ENCODE measurements at places on chromosomes 11 and 22.
A peak's percentile ranks its signal among the peaks of the same experiment; 100 is the strongest.

GRCh38 chr11:33893711-33894397 is 2.0 kb upstream of the LMO2 start:
- peak; percentile 72 for DNase-seq

DNA sequence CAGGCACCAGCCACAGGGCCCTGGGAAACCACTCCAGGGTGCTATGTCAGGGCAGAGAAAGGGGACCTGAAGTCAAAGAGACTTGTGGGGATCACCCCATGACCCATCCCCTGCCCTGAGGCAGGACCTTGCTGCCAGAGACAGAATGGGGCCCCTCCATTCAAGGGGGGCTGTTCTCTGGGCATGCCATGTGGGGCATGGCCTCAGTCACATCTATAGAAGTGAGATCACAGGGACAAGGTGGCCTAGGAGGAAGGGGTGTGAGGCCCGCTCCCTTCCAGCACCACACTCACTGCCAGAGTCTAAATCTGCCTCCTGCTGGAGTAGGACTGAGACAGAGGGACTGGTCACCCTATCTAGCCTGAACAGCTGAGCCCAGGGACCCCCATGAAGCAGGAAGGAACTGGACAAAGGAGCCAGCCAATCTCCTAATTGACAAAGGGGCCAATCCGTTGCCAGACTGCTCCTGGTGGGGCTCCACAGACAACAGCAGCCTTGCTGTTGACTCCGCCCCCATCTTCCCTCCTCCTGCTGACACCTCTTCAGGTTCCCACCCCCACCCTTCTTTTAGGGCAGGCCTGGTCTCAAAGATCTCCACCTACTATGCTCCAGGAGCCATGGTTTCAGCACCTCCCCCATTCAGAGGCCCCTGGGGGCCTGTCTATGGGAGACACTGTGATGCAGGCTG is 26.0 kb downstream of the NEAT1 start:
- DNase-seq = no peak

GRCh38 chr22:27952779-27953178 is 33.7 kb upstream of the PITPNB start:
- no peak for DNase-seq

DNA sequence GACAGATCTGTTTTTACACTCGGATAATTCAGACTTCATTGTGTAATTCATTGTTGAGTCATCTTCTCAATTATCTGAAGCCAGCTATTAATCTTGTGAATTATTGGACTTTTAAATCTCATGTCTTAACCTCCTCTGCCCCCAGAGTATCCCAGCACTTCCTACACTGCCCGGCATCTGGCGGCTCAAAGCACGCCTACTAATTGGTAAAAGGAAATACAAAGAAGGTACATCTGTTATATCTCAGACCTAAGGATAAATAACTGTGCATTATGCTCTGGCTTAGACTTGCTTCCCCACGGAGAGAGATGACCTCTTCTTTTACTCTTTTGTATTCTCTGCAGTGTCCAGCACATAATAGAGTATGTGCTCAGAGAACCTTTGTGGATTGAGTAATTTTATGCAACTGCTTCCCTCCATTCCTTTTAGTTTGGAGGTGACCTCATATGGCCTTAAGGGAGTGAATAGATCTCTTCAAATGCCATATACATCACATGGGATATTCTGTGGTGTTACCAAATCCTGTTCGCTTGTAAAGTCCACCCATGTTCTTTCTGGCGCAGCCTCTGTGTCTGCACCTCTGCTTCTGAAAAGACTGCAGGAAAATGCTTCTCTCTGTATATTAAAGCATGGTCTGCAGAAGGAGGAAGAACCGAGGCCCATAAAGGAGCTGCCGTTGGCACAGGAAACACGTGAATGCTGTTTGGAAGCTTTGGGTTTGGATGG is 125.6 kb upstream of the SORL1-AS1 start:
- DNase-seq = no peak

DNA sequence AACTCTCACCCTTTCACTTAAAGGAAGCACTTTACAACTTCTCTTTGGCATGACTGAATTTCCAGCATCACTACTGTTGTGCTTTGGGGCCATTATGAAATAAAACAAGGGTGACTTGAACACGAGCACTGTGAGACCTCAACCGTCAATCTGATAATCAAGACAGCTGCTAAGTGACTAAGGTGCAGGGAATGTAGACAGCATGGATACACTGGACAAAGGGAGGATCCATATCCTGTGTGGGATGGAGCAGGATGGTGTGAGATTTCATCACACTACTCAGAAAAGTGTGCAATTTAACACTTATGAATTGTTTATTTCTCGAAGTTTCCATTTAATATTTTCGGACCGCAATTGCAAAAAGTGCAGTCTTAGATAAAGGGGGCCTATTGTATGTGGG is 16.1 kb upstream of the EXPH5 start:
- no peak for DNase-seq

DNA sequence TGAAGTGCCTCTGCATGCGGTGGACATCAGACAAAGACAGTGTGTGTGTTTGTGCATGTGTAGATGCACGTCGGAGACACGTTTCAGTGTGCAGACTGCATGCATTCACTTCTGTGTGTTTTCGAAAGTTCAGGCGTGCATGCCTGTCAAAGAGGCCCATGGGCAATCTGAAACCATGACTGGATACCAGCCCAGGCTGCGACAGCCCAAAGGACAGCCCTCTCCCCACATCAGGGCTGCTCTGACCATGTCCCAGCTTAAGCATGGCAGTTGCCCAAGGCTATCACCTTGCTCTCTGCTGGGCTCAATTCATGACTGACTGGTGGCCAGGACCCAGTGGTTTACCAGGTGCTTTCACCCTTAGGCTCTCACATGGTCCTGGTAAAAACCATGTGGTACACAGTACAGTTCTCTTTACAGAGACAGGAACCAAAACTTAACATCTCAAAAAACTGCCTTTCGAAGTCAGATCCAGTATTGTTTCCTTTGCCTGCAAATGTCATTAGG is 423.7 kb upstream of the CADM1 start:
- no peak for DNase-seq

GRCh38 chr11:72443016-72443415 is 8.7 kb upstream of the CLPB start:
- no peak for DNase-seq

- no peak for DNase-seq
These were observed 262.9 kb upstream of the DDI1 start for GRCh38 chr11:103773537-103773936.
